Left ventricle myocardium inferior (tissue), 1 donor: ENCODE measurements at places on chromosomes 6 and 20. TPM values are rescaled to one million over a fixed set of nuclear protein-coding genes. Genes with fewer than 3 reads are reported as not detected.

GRCh38 chr6:30357678-30358540 lies 13.0 kb downstream of the RPP21 start:
- peaks cover 67% of the 10 kb centered on the region for H3K27me3 ChIP-seq
- H3K4me3 ChIP-seq, result peak overlapping the region; percentile 50
- H3K27ac ChIP-seq, result no peak overlapping the region

HEY2 gene
- 25.6 TPM for total RNA-seq

DNA sequence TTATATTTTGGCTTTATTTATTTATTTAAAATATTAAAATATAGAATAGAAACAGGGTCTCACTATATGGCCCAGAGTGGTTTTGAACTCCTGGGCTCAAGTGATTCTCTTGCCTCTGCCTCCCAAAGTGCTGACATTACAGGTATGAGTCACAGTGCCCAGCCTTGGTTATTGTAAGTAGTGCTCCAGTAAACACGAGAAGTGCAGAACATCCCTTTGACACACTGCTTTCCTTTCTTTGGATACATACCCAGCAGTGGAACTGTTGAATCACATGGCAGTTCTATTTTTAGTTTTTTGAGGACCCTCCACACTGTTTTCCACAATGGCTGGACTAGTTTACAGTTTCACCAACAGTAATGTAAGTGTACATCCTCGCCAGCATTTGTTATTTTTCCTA lies 203.9 kb downstream of the PHF3 start:
- no peak overlapping the region for H3K4me3 ChIP-seq
- H3K27ac ChIP-seq, result no peak overlapping the region
- no peaks in the 10 kb centered on the region for H3K36me3 ChIP-seq
- no peaks in the 10 kb centered on the region for H3K27me3 ChIP-seq
- H3K4me1 ChIP-seq, result no peaks in the 10 kb centered on the region

DNA sequence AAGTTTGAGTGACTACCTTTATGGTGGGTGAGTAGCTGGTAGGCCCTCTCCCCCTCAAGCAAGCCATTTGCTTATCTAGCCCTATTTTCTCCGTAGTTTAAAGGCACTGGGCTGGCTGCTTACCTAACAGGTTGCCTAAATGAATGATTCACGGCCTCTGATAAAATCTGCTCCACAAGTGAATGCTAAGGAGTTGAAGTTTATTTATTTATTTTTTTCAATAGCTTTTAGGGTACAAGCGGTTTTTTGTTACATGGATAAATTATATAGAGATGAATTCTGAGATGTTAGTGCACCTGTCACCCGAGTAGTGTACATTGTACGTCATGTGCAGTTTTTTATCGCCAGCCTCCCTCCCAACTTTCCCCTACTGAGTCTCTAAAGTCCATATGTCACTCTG lies 8.3 kb upstream of the CDH26 start:
- no peak overlapping the region for H3K4me3 ChIP-seq
- no peak overlapping the region for H3K27ac ChIP-seq
- no peaks in the 10 kb centered on the region for H3K27me3 ChIP-seq
- no peak for DNase-seq
- peaks cover 22% of the 10 kb centered on the region for H3K36me3 ChIP-seq

DNA sequence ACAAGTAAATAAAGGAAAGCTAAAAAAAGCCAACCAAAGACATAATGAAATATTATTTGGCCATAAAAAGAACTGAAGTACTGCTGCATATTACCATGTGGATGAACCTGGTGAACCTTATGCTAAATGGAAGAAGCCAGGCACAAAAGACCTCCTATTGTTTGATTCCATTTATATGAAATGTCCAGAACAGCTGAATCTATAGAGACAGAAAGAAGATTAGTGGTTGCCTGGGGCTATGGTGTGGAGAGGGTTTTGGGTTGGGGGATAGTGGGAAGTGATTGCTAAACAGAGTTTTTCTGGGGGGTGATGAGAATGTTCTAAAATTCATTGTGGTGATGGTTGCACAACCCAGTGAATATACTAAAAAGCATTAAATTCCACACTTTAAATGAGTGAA lies 53.2 kb downstream of the TSBP1 start:
- no peaks in the 10 kb centered on the region for H3K27me3 ChIP-seq
- H3K4me1 ChIP-seq, result no peaks in the 10 kb centered on the region
- no peak overlapping the region for H3K27ac ChIP-seq
- no peak overlapping the region for H3K4me3 ChIP-seq
- no peak for DNase-seq
- no peaks in the 10 kb centered on the region for H3K36me3 ChIP-seq

DNA sequence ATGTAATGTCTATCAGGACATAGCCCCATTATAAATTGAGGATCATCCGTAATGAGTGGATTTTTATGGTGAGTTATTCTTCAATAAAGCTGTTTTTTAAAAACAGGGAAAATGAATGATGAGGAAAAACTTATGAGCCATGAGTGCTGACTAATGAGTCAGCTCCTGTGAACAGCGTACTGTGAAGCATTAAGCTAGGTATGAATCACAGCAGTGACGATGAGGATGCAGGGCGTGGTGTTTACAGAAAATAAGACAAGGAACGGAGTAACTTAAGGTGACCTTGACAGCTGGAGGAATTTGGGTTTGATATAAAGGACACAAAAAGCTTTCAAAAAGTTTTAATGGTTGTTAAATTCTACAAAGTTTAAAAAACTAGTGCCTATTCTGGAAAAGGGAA lies 96.3 kb downstream of the FOXF2 start:
- H3K4me1 ChIP-seq, result no peaks in the 10 kb centered on the region
- DNase-seq, result no peak
- H3K36me3 ChIP-seq, result no peaks in the 10 kb centered on the region
- H3K4me3 ChIP-seq, result no peak overlapping the region
- H3K27me3 ChIP-seq, result peaks cover 22% of the 10 kb centered on the region

GRCh38 chr20:51456511-51457509 lies 85.7 kb downstream of the NFATC2 start:
- peak; percentile 95 for DNase-seq
- H3K4me3 ChIP-seq, result peak overlapping the region; percentile 16
- H3K27me3 ChIP-seq, result no peaks in the 10 kb centered on the region
- H3K27ac ChIP-seq, result peak overlapping the region; percentile 69
- peaks cover 4% of the 10 kb centered on the region for H3K36me3 ChIP-seq
- peaks cover 22% of the 10 kb centered on the region for H3K4me1 ChIP-seq

DNA sequence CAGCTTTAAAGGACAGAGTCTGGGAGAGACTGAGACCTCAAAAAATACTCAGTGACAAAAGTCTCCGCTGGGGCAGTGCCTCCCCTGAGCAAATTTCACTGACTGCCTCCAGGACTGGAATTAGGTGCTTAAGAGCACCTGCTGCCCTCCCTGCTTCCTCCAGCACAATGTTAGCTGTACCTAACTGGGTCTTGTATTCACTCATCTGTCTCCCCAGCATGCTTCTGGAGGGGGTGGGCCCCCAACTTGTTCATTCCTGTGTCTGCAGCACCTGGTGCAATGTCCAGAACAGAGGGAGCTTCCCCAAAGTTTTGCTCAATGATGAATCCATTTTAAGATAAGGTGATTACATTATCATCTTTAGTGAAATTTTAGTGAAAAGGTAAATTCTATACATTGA lies 650.7 kb downstream of the KIF16B start:
- H3K27ac ChIP-seq, result no peak overlapping the region
- no peaks in the 10 kb centered on the region for H3K27me3 ChIP-seq
- DNase-seq, result no peak
- H3K4me3 ChIP-seq, result no peak overlapping the region
- no peaks in the 10 kb centered on the region for H3K4me1 ChIP-seq

DNA sequence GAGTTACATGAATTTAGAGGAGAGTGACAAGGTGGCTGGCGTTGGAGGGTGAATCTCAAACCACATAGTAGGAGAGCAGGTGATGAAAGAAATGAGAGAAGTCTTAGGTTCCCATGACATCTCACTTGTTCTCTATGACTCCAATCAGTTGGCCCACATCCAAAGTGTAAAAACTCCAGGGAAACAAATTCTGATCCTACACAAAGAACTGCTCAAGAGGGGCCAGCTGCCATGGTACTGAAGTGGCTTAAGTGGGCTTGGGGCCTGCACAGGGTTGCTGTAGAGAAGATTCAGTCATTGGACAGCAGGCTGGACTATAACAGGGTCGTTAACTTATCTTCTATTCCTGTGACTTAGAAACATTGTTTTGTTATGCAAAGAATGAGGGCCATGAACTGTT lies 7.6 kb upstream of the ADGRF4 start:
- H3K27me3 ChIP-seq, result no peaks in the 10 kb centered on the region
- no peak overlapping the region for H3K27ac ChIP-seq
- no peaks in the 10 kb centered on the region for H3K36me3 ChIP-seq
- no peaks in the 10 kb centered on the region for H3K4me1 ChIP-seq
- no peak overlapping the region for H3K4me3 ChIP-seq

- H3K4me3 ChIP-seq, result no peak overlapping the region
- no peak overlapping the region for H3K27ac ChIP-seq
- H3K36me3 ChIP-seq, result no peaks in the 10 kb centered on the region
- no peak for DNase-seq
Measured at GRCh38 chr20:48603116-48603818, 224.5 kb downstream of the PREX1 start.

TDRD6 gene
- total RNA-seq, result 0.36 TPM

GRCh38 chr6:96304997-96305396 lies 216.6 kb upstream of the UFL1 start:
- H3K4me1 ChIP-seq, result no peaks in the 10 kb centered on the region
- no peak for DNase-seq
- H3K4me3 ChIP-seq, result no peak overlapping the region
- no peaks in the 10 kb centered on the region for H3K27me3 ChIP-seq

GMPR gene
- 126 TPM for total RNA-seq
